ENCODE measurements at places on chromosomes 4 and X.

DNA sequence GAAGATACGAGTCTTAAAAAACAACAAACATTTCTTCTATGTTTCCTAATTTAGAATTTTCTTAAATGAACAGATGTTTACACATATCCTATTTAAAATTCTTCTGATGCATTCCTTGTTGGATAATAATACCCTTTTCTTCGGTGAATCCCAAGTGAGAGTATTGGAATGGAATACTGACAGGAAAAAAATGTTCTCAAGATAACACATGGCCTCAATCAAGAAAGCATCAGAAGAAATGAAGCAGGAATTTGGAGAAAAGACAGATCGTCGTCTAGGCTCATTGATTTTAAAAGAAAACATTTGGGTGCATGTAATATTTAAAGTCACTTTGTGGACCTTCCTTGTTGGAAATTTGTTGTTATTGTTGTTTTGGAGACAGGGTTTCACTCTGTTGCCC lies 196.9 kb upstream of the ANK2 start:
- DNase-seq = no peak

DNA sequence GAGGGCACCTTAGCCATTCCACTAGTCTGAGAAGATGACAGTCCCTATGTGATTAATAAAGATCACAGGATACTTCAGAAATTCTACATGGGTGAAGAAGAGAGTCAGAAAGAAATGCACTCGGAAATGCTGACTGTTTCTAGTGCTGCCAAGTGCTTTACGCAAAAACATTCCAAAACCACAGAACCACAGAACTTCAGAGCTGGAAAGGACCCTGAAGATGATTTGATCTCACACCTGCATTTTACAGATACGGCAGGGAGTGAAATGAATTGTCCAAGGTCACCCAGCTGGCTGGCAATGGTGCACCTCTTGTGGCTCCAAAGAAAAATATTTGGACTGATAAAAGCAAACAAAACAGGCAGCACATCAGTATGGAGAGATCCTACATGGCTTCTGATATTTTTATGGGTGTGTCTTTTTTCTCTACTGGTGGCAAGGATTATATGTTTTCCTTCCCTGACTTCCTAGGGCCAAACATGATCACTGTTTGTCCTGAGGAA lies 115.9 kb downstream of the MAML3 start:
- no peak for DNase-seq

DNA sequence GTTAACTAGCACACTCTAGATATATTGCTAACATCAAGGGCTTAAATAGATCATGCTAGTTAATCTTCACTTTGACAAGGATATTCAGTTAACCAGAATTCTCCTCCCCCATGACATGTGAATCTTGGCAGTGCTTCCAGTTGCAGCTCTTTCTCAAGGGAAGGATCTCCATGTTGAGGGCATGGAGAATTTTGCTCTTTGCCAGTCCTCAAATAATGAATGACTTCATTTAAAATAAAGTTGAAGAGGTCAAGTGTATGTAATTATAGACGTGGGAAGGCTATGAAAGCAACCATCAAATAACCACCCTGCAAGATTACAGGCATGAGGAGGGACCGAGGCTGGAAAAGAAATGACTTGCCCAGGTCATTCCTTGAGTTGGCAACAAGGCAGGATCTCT lies 87.3 kb upstream of the CPEB2 start:
- no peak for DNase-seq

DNA sequence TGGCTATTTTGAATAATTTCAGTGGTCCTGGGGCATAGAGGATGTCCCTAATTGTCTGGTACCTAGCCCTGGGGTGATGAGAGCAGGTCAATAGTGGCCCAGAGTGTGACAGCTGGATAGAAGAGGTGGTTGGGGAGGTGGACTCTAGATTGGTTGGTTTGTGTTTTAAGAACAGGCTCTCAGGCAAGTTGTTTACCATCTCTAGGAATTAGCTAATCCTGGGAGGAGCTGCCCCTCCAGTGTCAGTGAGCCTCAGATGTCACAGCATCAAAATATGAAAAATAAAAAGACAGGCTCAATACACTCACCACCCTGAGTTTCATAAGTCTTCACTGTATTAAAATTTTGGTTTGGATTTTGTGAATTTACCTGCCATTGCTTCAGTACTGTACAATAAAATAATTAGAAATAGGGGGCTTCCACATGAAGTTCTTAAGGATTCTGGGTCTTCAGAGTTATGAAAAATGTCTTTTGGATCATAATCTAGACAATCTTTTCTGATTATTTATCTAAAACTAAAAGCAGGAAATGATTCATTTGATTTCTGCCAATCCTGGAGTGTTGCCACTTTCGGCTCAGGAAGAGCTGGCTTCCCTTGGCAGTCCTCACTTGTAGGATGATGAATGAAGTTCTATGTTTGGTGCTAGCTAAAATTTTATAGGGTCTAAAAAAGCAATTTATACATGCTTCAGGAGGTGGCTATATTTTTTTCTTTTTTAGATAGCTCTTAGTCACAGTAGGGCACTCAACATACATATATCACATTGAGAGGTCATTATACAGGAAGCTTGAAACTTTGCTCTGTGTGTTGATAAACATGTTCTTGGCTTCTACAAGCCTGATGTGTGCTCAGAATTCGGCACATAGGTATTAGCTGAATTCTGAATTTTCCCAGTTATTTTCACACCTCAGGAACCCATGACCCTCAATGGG lies 395.1 kb downstream of the RAB28 start:
- DNase-seq = no peak

DNA sequence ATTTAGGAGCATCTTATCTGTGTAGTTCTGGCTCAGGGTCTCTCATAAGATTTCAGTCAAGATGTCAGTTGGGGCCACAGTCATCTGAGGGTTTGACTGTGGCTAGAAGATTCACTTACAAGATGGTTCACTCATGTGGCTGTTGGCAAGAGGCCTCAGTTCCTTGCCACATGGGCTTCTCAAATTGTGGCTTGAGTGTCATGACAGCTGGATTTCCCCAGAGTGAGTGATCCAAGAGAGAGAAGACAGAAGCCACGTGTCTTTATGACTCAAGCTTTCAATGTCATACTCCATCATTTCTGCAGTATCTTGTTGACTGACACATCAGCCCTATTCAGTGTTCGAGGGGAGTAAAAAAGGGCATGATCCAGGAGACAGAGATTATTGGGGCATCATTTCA lies 131.3 kb upstream of the AP1S2 start:
- peak; percentile 1 for DNase-seq

- no peak for DNase-seq
These were observed 13.9 kb downstream of the SLC2A9 start for GRCh38 chr4:10007436-10007740.

GRCh38 chrX:45783002-45783401 lies 582.3 kb upstream of the DIPK2B start:
- no peak for DNase-seq

DNA sequence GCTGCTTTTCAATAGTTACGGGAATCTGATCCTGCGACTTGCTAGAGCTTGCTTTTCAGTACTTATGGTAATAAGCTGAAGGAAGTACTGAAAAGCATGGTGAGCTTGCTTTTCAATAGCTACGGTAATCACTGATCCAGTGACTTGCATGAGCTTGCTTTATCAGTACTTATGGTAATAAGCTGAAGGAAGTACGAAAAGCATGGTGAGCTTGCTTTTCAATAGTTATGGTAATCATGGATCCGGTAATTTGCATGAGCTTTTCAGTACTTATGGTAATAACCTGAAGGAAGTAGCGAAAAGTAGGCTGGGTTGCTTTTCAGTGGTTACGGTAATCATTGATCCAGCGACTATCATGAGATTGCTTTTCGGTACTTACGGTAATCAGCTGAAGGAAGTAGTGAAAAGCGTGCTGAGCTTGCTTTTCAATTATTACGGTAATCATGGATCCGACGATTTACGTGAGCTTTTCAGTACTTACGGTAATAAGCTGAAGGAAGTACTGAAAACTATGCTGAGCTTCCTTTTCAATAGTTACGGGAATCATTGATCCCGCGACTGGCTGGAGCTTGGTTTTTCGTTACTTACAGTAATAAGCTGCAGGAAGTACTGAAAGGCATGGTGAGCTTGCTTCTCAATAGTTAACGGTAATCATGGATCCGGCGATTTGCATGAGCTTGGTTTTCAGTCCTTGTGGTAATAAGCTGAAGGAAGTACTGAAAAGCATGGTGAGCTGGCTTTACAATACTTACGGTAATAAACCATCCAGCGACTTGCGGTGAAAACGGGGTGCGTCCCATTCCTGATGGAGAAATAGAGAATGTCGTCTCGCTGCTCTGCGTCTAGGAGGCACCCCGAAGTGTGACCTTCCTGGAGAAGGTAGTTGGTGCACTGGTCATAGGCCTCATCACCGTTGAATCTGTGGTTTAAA lies 6.5 kb downstream of the CRLF2 start:
- DNase-seq = no peak

Measured in stimulated activated CD8-positive, alpha-beta memory T cell treated with anti-CD3 and anti-CD28 coated beads, Interleukin-7, amount 100 ng/mL, for 24 hours (primary cell).